NCI-H2227 treated with DMSO at 0.1 percent for 48 hours (cell line): ENCODE measurements at places on chromosomes 7 and 10.

GRCh38 chr7:55245271-55245723 is 119.8 kb upstream of the LANCL2 start:
- DNase-seq, result no peak

GRCh38 chr10:24415455-24416125 is 206.7 kb downstream of the KIAA1217 start:
- no peak for DNase-seq

- no peak for DNase-seq
Observed at GRCh38 chr7:27961255-27961654, 219.3 kb downstream of the JAZF1 start.

DNA sequence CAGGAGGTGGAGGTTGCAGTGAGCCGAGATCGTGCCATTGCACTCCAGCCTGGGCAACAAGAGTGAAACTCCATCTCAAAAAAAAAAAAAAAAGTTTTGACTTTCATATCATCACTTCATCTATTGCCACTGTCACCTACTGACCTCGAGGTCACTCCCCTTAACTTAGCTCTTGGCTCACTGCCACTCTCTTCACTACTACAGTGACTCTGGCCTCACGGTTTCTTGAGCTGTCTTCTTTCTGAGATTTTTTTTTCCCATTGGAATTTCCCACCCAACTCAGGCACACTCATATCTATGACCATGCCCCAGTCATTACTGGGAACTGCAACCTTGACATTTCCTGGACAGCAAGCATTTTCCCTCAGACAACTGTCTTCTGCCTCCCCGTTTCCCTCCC is 42.6 kb upstream of the C7orf33 start:
- no peak for DNase-seq

GRCh38 chr7:93544691-93545090 is 29.8 kb downstream of the CALCR start:
- no peak for DNase-seq

- no peak for DNase-seq
Observed at GRCh38 chr10:127578259-127578960, 29.3 kb downstream of the NPS start.
